MCF 10A (cell line): ENCODE measurements at places on chromosomes 3 and 15. TPM values are rescaled to one million over a fixed set of nuclear protein-coding genes. Genes with fewer than 3 reads are reported as not detected.
A peak's percentile ranks its signal among the peaks of the same experiment; 100 is the strongest.

FSIP1 gene
- total RNA-seq: 2.2 and 3.2 TPM in 2 replicates

PTPRG gene
- total RNA-seq: 47.9 and 54.5 TPM in 2 replicates

EPHA3 gene
- total RNA-seq: not detected in 2 replicates

ST6GAL1 gene
- 11.5 and 18.8 TPM in 2 replicates for total RNA-seq

DNA sequence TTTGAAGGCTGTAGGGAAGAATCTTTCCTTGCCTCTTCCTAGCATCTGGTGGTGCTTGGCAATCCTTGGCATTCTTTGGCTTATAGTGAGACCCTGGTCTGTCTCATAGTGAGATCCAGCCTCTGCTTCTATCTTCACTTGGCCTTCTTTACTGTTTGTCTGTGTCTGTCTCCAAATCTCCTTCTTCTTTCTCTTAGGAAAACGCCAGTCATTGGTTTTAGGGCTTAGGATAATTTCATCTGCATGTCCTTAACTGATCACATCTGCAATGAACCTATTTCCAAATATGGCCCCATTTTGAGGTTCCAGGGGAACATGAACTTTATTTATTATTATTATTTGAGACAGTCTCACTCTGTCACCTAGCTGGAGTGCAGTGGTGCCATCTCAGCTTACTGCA, 25.8 kb downstream of the KAT2B start:
- H3K4me3 ChIP-seq: no peak overlapping the region
- no peaks in the 10 kb centered on the region for H3K36me3 ChIP-seq
- H3K4me1 ChIP-seq: peaks cover 34% of the 10 kb centered on the region
- H3K27ac ChIP-seq: no peak overlapping the region
- no peak for DNase-seq

DNA sequence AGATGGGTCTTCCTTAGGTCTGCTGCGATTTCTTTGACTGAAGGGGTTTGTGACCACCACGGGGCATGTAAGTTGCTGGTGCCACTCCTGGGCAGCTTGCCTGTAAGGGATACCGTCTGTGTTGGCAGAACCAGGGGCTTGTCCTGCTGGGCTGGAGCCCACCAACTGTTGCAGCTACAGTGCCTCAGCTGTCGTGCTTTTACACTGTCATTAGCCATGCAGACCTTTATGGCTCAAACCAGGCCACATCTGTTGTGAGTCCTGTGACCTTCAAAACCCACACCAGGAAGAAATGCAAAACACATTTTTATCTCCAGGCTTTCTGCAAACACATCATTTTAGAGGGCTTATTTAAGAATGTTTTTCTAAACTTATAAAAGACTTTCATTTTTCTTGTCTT, 168.7 kb downstream of the PTPRG start:
- no peaks in the 10 kb centered on the region for H3K27me3 ChIP-seq
- no peak for DNase-seq
- H3K4me3 ChIP-seq: no peak overlapping the region
- peaks cover 12% of the 10 kb centered on the region for H3K36me3 ChIP-seq

DNA sequence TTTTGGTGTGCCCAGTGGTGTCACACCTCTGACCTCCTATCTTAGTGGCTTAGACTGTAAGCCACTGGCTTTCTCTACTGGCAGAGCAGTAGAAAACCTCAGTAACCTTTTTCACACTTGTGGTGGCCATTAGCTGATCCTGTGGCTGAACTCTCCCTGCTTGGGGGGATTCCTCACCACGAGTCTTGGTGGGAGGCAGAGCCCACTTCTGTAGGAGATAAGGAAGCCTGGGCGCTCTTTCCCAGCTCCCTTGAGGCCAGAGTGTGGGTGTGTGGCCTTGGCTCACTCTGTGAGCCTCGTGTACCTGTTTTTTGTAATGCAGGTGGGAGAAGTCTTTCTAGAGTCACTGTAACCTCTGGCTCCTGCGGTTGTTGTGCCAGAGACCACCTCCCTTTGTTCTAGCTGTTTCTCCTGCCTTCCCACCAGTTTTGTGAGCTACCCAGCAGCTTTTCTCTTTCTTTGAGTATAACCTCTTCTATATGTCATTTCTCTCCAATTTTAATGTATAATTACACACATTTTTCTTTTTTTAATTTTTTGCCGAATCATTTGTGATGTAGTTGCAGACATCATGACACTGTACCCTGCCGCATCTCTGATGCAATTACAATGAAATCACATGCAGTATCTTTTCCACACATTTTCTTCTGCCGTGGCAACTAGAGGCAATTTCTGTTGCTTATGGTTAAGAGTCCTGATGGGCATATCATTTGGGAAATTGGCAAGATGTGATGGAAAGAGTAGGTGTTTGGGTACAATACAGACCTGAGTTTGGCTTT, 13.8 kb downstream of the XCR1 start:
- H3K4me3 ChIP-seq: no peak overlapping the region
- H3K27me3 ChIP-seq: no peaks in the 10 kb centered on the region
- H3K27ac ChIP-seq: no peak overlapping the region
- no peaks in the 10 kb centered on the region for H3K36me3 ChIP-seq
- DNase-seq: no peak
- no peaks in the 10 kb centered on the region for H3K4me1 ChIP-seq

GRCh38 chr3:106036696-106037095, 167.9 kb upstream of the CBLB start:
- H3K4me1 ChIP-seq: no peaks in the 10 kb centered on the region
- H3K27me3 ChIP-seq: no peaks in the 10 kb centered on the region
- H3K4me3 ChIP-seq: no peak overlapping the region
- DNase-seq: no peak
- no peak overlapping the region for H3K27ac ChIP-seq
- H3K36me3 ChIP-seq: no peaks in the 10 kb centered on the region

GRCh38 chr3:66450390-66451022, 50.3 kb downstream of the LRIG1 start:
- H3K4me1 ChIP-seq: peaks cover 19% of the 10 kb centered on the region
- H3K27ac ChIP-seq: peak overlapping the region; percentile 61
- no peaks in the 10 kb centered on the region for H3K27me3 ChIP-seq
- H3K36me3 ChIP-seq: peaks cover 5% of the 10 kb centered on the region
- H3K4me3 ChIP-seq: peak overlapping the region; percentile 62

DNA sequence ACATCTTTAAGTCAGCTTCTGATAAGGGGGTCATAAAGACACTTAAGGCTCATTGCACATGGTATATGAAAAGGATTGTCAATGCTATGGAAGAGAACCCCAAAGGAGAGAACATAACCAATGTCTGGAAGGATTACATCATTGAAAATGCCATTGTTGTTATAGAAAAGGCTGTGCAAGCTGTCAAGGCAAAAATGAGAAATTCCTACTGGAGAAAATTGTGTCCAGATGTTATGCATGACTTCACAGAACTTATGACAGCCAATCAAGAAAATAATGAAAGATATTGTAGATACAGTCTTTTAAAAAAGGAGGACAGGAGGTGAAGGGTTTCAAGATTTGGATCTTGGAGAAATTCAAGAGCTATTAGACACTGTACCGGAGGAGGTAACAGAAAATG, 96.3 kb upstream of the MBNL1 start:
- no peaks in the 10 kb centered on the region for H3K27me3 ChIP-seq
- no peaks in the 10 kb centered on the region for H3K36me3 ChIP-seq
- H3K27ac ChIP-seq: no peak overlapping the region
- DNase-seq: no peak
- H3K4me3 ChIP-seq: no peak overlapping the region

- no peaks in the 10 kb centered on the region for H3K36me3 ChIP-seq
- no peak overlapping the region for H3K4me3 ChIP-seq
- no peaks in the 10 kb centered on the region for H3K4me1 ChIP-seq
- DNase-seq: no peak
- no peaks in the 10 kb centered on the region for H3K27me3 ChIP-seq
Measured at GRCh38 chr3:20700714-20701113, 514.7 kb upstream of the SGO1 start.

- H3K4me3 ChIP-seq: no peak overlapping the region
- peaks cover 14% of the 10 kb centered on the region for H3K27me3 ChIP-seq
- peaks cover 4% of the 10 kb centered on the region for H3K36me3 ChIP-seq
- DNase-seq: no peak
- no peaks in the 10 kb centered on the region for H3K4me1 ChIP-seq
Measured at GRCh38 chr15:83092309-83092976, 15.0 kb upstream of the TM6SF1 start.

- DNase-seq: no peak
- no peaks in the 10 kb centered on the region for H3K27me3 ChIP-seq
- H3K4me3 ChIP-seq: no peak overlapping the region
- H3K4me1 ChIP-seq: no peaks in the 10 kb centered on the region
- no peak overlapping the region for H3K27ac ChIP-seq
- H3K36me3 ChIP-seq: peaks cover 5% of the 10 kb centered on the region
Measured at GRCh38 chr3:191648787-191649186, 187.8 kb downstream of the PYDC2 start.

DNA sequence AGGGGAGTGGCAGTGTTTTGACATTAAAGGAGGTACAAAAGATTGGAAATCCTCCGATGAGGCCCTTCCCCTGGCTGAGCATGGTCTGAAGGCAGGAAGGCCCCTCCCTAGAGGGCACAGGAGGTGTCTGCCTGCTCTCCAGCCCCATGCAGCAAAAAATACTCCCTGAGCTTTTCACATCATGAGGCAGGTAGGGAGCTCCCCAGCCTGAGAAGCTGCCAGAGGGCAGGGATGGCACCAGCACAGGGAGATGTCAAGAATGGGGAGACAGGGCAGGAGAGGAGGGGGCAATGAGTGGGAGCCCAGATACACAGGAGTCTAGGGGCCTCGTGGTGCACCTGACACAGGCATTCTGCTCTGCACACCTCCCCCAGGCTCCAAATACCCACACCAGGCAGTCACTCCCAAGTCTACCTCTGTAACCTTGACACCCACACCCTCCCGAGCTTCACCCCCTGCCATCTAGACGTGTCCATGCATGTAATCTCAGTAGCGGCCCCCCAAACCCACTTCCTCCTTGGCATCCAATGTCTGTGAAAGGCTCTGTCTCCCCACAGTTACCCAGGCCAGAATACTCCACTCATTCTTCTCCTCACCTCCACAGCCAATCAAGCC, 22.9 kb downstream of the GRAMD2A start:
- no peak overlapping the region for H3K4me3 ChIP-seq
- H3K4me1 ChIP-seq: peaks cover 11% of the 10 kb centered on the region
- no peaks in the 10 kb centered on the region for H3K27me3 ChIP-seq
- H3K27ac ChIP-seq: peak overlapping the region; percentile 39
- H3K36me3 ChIP-seq: no peaks in the 10 kb centered on the region

GRCh38 chr3:3552761-3553160, 246.5 kb upstream of the LRRN1 start:
- no peaks in the 10 kb centered on the region for H3K4me1 ChIP-seq
- no peak for DNase-seq
- no peak overlapping the region for H3K27ac ChIP-seq
- no peaks in the 10 kb centered on the region for H3K36me3 ChIP-seq
- no peaks in the 10 kb centered on the region for H3K27me3 ChIP-seq

DNA sequence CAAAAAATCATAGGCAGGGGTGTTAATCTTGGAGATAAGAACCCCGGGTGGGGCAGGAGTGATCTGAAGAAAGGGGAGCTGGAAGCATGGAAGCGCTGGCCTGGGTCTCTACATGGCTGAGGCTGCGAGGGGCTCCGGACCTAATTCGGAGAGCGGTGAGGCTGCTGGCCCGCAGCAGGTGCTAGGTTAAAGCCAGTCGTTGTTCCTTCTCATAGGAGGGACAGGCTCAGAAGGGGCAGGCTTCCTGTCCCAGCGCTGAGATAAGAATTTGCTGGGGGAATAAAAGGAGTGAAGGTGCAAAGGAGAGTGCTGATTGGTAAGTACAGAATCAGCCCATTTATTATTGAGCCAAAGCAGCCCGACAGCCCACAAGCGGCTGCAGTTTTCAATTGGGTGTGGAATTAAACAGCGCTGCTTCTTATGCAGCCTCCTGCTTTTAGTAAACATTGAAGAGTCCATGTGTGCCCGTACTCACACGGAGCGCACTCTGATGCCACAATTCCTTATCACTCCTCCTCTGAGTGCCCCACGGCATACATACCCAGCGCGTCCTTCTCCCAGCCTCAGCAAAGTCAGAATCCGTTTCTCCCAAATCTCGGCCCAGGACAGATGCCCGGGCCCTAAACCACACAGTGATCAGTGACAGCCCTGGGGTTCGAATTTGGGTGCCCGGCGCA, 17.1 kb downstream of the CHST13 start:
- H3K4me1 ChIP-seq: peaks cover 16% of the 10 kb centered on the region
- H3K27me3 ChIP-seq: peaks cover 28% of the 10 kb centered on the region
- no peak overlapping the region for H3K4me3 ChIP-seq
- DNase-seq: no peak

DNA sequence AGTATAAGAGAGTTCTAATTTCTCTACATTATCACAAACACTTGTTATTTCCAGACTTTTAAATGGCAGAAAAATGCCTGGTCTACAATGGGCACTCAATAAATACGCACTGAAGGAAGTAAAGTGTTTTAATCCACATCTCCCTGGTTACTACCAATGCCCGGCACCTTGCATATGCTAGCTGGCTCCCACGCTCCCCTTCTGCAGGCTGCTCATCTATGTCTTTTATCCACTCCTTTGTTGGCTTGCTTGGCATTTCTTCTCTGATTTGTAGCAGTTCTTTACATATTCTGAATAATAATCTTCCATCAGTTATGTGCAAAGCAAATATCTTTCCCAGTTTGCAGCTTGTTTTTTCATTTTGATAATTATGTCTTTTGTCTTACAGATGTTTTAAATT, 74.6 kb upstream of the PRR23E start:
- peaks cover 21% of the 10 kb centered on the region for H3K27me3 ChIP-seq
- no peak for DNase-seq
- H3K4me3 ChIP-seq: no peak overlapping the region
- no peaks in the 10 kb centered on the region for H3K4me1 ChIP-seq
- H3K36me3 ChIP-seq: no peaks in the 10 kb centered on the region

GRCh38 chr3:38479431-38480092, 16.6 kb upstream of the EXOG start:
- H3K27me3 ChIP-seq: no peaks in the 10 kb centered on the region
- DNase-seq: peak; percentile 75
- H3K36me3 ChIP-seq: peaks cover 21% of the 10 kb centered on the region
- no peaks in the 10 kb centered on the region for H3K4me1 ChIP-seq

GRCh38 chr3:59079962-59080361, 30.1 kb upstream of the CFAP20DC start:
- no peak overlapping the region for H3K27ac ChIP-seq
- H3K4me1 ChIP-seq: peaks cover 6% of the 10 kb centered on the region
- no peak for DNase-seq
- H3K36me3 ChIP-seq: no peaks in the 10 kb centered on the region
- H3K4me3 ChIP-seq: no peak overlapping the region
